Stimulated activated CD4-positive, alpha-beta T cell treated with anti-CD3 and anti-CD28 coated beads, Interleukin-15, amount 100 ng/mL, for 1 hour (primary cell): ENCODE measurements at places on chromosomes 7 and 10.

DNA sequence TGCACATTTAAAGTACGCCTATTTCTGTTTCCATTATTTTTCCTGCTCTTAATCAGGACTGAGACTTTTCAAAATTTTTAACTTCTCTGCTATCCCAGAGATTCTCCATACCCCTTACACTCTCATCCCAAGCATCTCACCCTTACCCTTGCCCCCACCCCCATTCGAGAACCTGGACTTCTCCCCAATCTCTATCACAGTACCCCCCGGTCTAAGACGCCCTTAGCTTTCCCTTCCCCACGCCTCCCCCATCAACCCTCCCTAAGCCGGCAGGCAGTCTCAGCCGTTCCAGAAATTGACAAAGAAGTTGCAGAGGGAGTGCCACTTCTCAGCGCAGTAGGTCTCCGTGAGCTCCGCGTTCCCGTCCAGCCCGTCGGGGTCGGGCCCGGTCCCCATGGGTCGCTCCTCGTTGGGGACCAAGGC, 1.4 kb downstream of the FGFBP3 start:
- DNase-seq, result no peak

- DNase-seq, result no peak
Observed at GRCh38 chr10:109025172-109025571, 898.1 kb downstream of the XPNPEP1 start.

DNA sequence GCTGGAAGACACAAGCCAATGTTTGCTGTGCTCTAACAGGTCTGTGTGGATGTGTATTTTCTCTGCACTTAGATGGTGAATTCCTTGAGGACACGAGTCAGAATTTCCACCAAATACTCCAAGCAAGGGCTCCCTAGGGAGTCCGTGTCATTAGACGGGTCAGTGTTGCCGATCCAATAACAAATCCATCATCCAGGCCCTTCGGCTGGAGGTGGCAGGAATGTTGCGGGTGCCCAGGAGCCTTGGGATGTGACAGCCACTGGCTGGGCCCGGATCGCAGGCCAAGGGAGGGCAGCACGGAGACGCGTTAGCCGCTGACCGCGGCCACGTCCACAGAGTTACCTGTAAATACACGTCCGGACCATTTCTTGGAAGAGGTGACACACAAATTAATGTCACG, 186.8 kb downstream of the WDR37 start:
- no peak for DNase-seq

- DNase-seq, result no peak
Observed at GRCh38 chr7:37495574-37496184, 47.0 kb upstream of the ELMO1 start.

DNA sequence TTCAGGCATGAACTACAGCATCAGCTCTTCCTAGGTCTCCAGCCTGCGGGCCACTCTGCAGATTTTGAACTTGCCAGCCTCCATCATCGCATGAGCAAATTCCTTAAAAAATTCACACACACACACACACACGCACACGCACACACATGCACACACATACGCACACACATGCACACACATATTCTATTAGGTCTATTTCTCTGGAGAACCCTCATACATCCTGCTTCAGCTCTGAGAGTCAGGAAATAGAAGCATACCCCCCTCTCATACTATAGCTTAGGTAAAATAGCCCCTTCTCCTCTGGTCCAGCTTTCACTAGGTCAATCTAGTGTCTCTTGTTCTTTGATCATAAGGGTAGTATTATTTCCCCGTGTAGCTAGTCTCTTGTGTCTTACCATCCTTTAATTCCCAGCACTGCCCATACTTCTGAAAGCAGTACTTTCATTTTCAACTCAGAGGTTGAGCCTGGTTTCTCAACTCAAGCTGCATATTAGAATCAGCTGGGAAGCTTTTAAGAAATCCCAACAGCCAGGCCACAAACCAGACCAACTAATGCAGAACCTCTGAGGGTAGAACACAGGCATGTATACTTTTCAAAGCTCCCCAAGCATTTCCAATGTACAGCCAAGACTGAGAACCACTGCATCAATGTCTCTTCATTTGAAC, 30.9 kb upstream of the ITGB8 start:
- DNase-seq, result no peak

DNA sequence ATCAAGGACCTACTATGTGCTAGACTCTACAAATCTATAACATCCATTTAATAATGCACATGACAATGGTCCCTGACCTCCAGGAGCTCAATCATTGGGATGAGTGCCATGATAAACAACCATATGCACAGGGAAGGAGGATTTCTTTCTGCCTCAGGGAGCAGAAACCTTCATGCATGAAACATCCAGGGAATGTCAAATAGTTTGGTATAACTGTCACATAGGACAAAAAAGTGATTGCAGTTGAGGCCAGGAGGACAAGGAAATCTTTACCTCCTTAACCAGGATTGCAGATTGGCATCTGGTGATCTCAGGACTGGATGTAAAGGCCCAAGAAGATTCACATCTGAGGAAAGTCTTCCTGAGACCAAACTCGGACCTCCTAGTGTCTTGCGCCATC, 993.1 kb downstream of the KCNMA1 start:
- no peak for DNase-seq

DNA sequence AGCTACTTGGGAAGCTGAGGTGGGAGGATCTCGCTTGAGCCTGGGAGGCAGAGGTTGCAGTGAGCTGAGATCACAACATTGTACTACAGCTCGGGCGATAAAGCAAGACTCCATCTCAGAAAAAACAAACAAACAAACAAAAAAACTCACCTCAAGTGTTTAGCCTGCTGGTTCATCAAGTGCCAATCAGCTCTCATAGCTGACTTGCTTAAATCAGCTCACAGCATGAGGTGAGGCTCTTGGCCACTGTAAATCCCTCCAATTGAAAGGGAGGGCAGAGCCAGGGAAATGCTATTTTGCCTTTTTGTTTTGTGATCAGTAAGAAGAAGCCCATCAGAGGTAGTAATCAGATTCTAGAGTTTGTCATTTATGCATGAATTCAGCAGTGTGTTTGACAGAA, 112.3 kb downstream of the RAB11FIP2 start:
- DNase-seq, result no peak

GRCh38 chr7:27678617-27679260, 16.1 kb upstream of the HIBADH start:
- no peak for DNase-seq

GRCh38 chr7:139853506-139854123, 24.6 kb downstream of the TBXAS1 start:
- no peak for DNase-seq

- DNase-seq, result no peak
Observed at GRCh38 chr7:131131746-131132431, 195.8 kb upstream of the MKLN1 start.

DNA sequence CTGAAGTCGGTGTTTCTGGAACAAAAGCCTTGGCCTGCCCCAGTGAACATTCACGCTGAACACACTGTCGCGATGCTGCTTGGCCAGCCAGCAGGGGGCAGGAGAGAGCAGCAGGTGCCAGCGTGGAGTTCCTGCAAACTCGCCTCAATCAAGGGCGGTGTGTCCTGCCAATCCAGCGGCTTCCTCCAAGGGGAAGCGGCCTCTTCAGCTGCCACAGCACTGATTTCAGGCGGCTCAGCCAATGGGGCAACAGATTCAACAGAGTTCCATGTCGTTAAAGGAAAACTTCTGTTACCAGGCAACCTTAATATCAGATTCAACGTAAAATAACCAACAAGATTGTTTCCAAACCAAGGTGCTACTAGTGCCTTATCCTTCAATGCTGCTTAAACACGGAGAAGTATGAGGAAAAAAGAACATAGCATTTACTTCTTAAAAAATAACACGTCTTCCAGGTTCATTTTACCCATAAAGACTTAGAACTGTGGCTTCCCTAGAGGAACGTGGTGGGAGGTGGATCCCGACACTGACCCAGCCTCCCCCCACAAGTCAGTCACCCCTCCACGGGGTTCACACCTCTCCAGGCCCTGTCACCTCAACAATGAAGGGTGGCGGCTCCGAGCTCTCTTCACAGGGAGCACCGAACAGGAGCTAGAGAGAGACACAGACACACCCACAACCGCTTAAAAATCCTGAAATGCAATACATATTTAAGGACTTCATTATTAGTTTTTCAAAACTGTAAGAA, 178.2 kb downstream of the DIP2C start:
- peak; percentile 77 for DNase-seq

GRCh38 chr10:96587264-96588059, 650 bp upstream of the TM9SF3 start:
- peak; percentile 29 for DNase-seq

DNA sequence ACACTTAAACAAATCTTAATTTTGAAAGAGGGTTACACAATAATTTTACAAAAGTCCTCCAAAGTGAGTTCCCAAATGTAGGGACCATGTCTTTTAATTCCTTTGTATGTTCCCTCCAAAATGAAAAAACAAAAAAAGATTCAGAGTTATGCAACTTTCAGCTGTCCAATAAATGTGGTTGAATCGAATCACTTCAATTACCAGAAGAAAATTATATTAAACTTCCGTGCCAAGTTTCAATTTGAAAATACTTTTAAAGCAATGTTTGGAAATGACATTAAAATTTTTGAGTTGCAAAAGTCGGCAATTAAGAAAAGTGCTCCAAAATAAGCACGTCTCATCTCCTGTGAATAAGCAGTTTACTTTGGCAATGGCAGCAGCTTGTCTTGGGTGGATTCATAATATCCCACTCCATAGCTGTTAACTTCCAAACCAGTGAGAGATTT, 60.3 kb upstream of the C1GALT1 start:
- DNase-seq, result no peak

DNA sequence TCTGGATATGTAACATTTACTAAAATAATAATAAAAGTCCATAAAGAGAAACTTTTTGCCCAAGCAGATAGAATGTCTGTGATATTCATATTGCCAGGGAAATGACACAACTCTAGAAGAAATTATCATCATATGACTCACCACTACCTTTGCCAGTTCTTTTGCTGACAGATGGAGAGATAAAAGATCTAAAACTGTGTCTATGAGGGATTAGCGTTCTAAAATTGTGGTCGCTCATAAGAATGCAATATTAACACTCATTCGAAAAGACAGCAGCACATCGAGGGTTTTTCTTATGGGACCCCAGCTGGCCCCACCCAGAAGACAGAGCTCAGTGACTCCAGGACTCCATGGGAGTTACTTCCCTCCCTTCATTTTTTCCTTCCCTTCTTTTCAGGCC, 16.6 kb upstream of the LANCL2 start:
- no peak for DNase-seq

- no peak for DNase-seq
Observed at GRCh38 chr10:69209787-69210484, 10.2 kb upstream of the HKDC1 start.

DNA sequence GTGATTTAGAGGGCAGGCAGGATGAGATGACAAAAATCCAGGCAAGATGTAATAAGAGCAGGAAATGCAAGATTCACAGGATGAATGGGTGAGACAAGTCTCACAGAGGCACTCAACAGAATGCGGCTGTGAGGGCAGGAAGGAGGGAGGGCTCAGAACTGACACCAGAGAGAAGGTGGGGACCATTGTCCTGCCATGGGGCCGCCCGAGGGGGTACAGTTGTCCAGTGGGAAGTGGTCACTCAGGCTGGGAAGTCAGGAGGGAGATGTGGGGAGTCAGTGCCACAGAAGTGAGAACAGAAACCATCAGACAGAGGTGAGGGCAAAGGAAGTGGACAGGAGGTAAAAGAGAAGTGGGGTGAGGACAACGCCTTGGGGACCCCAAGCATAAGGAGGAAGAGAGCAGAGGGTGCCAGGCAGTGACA, 8.9 kb downstream of the HIP1 start:
- no peak for DNase-seq

- no peak for DNase-seq
Observed at GRCh38 chr10:133139551-133140065, 20.4 kb upstream of the KNDC1 start.

GRCh38 chr10:86226781-86227201, 139.8 kb downstream of the GRID1 start:
- DNase-seq, result no peak

DNA sequence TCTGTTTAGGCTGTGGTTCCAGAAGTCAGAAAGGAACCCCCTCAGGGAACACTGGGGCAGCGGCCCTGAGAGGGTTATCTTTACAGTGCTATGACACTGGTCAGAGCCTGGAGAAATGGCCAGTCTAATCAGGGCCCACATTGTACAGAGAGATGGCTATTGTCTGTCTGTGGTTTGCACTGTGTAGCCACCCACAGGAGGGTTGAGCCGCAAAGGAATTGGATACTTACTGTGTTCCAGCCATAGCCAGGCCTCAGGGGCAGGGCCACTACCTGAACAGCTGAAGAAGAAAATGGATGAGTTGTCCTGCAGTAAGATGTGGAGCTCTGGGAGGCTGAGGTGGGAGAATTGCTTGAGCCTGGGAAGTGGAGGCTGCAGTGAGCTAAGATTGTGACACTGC, 47.5 kb upstream of the PODXL start:
- no peak for DNase-seq

DNA sequence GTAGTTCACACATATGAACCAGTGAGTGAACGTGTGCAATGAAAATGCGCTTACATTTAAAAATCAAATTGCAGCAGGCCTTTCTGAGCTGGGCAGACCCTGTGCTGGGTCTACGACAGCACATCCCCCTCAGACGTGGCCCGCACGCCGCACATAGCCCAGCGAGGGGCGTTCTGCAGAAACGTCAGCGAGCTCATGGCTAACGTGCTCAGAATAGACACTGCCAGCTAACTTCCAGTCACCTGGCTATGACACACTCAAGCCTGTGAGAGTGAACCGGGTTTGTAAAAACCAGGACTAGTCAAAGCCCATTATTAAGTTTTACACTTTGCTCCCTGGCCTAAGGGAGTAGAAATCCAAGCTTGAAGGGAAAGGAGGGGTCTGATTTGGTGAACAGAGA, 108.1 kb upstream of the INSIG1 start:
- no peak for DNase-seq

DNA sequence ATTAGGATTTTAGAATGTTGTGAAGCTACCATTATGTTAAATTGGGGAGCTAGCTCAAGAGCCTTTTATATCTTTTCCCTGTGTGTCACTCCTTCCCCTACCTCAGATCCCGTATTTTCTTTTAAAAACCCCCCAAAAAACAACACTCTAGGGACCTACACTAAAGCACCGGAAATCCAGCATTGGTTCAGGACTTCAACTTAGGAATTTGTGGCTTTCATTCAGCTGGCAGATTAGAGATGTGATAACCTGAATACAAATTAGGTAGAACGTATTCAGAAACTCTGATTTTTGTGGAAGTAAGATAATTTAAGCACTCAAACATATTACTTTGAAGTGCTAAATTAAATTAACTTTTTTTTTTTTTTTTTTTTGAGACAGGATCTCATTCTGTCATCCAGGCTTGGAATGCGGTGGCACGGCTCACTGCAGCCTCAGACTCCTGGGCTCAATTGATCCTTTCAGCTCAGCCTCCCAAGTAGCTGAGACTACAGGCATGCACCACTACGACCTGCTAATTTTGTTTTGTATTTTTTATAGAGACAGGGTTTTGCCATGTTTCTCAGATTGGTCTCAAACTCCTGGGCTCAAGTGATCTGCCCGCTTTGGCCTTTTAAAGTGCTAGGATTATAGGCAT, 6.8 kb downstream of the TBC1D12 start:
- no peak for DNase-seq

- no peak for DNase-seq
Observed at GRCh38 chr10:96491303-96491702, 22.4 kb downstream of the TLL2 start.
